Upper lobe of right lung (tissue), 1 donor: ENCODE measurements at places on chromosomes 2 and 18.

- H3K27ac ChIP-seq = no peak overlapping the region
- H3K4me1 ChIP-seq = no peaks in the 10 kb centered on the region
- H3K4me3 ChIP-seq = no peak overlapping the region
- no peaks in the 10 kb centered on the region for H3K36me3 ChIP-seq
- no peak for DNase-seq
Observed at GRCh38 chr2:9889812-9890261, 46.6 kb downstream of the TAF1B start.

DNA sequence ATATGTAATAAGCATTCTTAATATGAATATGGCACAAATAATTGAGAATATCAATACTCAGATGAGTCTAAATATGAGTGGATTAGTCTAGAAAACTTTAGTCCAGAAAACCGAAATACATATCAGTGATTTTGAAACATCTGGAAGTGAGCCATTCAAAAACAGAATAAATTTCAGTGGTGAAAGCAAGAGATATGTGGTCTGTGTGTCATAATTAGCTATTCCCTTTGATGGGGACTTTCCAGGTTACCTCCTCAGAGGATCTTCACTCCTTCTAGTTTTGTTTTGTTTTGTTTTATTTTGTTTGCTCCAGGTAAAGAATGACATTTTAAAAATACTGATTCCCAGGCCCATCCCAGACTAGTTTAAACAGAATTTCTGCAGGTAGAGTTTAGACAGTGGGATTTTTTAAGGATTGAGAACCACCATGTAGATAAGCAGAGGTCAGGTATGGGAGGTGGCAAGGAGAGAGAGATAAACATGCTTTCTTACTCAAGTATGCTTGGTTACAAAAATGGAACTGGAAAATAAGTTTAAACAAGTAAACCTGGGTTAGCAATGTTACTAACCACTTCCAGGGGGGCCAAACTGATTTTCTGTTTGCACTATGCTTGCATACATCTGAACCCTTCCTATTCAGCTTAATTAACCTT lies 70.7 kb downstream of the NABP1 start:
- no peaks in the 10 kb centered on the region for H3K4me1 ChIP-seq
- no peaks in the 10 kb centered on the region for H3K36me3 ChIP-seq
- H3K4me3 ChIP-seq = no peak overlapping the region

GRCh38 chr2:159769147-159769546 lies 28.9 kb downstream of the CD302 start:
- H3K36me3 ChIP-seq = peaks cover 78% of the 10 kb centered on the region
- no peak for DNase-seq
- no peaks in the 10 kb centered on the region for H3K4me1 ChIP-seq

- no peaks in the 10 kb centered on the region for H3K27me3 ChIP-seq
- peak overlapping the region; percentile 24 for H3K27ac ChIP-seq
- DNase-seq = no peak
- H3K4me1 ChIP-seq = peaks cover 11% of the 10 kb centered on the region
- no peaks in the 10 kb centered on the region for H3K36me3 ChIP-seq
- peak overlapping the region; percentile 67 for H3K4me3 ChIP-seq
Observed at GRCh38 chr2:190646780-190647522, 1.9 kb upstream of the NAB1 start.

- no peak within 1 kb of the TSS for H3K27ac ChIP-seq
- peak; percentile 96 for DNase-seq
- peaks cover 14% of the 10 kb centered on the region for H3K4me1 ChIP-seq
- peaks cover 90% of the 10 kb centered on the region for H3K27me3 ChIP-seq
- H3K36me3 ChIP-seq = no peaks in the 10 kb centered on the region
- peak within 1 kb of the TSS; percentile 48 for H3K4me3 ChIP-seq
Observed at GRCh38 chr18:57434536-57435494, at the start of gene ONECUT2. Gene ONECUT2, plus strand, starts transcription at chr18:57435374. Its CDS starts 343 bp downstream, at chr18:57435717.

DNA sequence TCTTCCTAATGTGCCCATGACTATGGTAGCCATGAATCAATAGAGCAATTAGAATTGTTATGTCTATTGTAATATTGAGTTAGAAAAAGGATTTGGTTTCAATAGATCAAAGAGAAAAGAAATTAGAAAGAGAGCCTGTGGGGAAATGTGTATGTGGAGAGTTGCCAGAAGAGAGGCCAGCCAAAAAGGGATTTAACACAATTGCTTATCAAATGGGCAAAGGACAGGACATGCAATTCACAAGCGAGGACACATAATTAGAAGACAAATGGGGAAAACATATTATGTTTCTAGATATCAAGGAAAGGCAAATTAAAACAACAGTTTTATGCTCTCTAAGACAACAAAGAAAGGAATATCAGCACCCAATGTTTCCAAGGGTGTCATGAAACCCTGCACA lies 403.2 kb upstream of the KLHL29 start:
- H3K4me1 ChIP-seq = no peaks in the 10 kb centered on the region
- H3K4me3 ChIP-seq = no peak overlapping the region
- H3K27ac ChIP-seq = no peak overlapping the region
- DNase-seq = no peak

DNA sequence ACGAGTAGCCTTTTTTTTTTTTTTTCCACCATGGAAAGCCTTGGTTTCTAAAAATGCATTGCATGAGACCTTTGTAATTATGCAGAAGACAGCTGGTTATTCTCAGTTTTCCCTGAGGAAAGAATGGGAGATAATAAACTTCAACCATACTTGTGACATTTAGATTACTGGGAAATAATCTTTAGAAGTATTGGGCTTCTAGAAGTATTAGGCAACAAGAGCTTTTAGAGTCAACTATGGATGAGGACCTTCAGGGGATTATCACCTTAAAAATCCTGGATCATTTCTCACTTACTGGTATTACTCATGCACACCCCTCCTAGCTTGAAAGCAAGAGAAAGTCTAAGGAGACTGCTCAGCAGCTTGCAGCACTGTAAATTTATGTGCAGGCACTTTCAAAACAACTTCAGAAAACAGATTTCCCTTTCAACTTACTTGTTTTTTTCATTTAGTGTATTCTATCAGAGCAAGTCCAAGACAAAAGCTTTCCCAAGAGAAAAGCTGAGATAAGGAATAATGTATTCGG lies 175.9 kb downstream of the NRXN1 start:
- no peaks in the 10 kb centered on the region for H3K4me1 ChIP-seq
- no peaks in the 10 kb centered on the region for H3K27me3 ChIP-seq
- H3K27ac ChIP-seq = no peak overlapping the region
- H3K36me3 ChIP-seq = no peaks in the 10 kb centered on the region
- no peak overlapping the region for H3K4me3 ChIP-seq

DNA sequence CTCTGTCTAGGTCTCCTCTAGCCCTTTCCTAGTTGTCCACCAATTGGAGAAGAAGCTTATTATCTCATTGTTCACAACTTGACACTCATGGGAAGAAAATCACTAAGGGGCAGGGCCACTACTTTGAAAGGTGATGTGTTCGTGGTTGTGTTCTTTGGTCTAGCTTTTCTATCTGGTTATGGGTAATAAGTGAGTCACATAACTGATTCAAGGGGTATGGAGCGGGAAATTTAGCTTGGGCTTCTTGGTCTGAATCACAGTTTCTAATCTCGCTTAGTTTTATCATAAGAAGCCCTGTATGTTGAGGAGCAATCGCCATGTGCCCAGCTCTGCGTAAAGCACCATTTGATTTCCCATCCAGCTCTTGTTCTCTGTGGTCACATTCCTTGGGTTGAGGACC lies 18.7 kb upstream of the DYTN start:
- DNase-seq = no peak
- H3K4me1 ChIP-seq = no peaks in the 10 kb centered on the region
- H3K36me3 ChIP-seq = no peaks in the 10 kb centered on the region
- H3K4me3 ChIP-seq = no peak overlapping the region

- peaks cover 5% of the 10 kb centered on the region for H3K4me1 ChIP-seq
- H3K27ac ChIP-seq = no peak overlapping the region
- H3K27me3 ChIP-seq = no peaks in the 10 kb centered on the region
- H3K4me3 ChIP-seq = no peak overlapping the region
Observed at GRCh38 chr2:241950413-241951315, 81.1 kb downstream of the RTP5 start.

- no peak for DNase-seq
- no peaks in the 10 kb centered on the region for H3K36me3 ChIP-seq
- H3K27ac ChIP-seq = no peak overlapping the region
- H3K27me3 ChIP-seq = no peaks in the 10 kb centered on the region
Observed at GRCh38 chr18:77376043-77376732, 126.5 kb downstream of the GALR1 start.

DNA sequence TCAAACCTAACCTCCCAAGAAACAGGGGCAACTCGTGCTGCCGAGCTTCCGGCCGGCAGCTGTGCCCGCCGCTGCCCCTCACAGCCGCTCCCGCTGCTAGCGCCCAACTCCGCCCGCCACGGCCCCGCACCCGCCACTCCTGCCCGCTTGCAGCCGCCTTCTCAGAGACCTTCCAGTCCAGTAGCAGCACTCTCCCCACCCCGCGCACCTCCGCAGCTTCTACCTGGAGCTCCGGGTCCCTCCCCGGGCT lies 722 bp upstream of the C2orf15 start:
- H3K4me3 ChIP-seq = peak overlapping the region; percentile 79
- H3K27ac ChIP-seq = peak overlapping the region; percentile 83
- no peak for DNase-seq
- no peaks in the 10 kb centered on the region for H3K27me3 ChIP-seq

DNA sequence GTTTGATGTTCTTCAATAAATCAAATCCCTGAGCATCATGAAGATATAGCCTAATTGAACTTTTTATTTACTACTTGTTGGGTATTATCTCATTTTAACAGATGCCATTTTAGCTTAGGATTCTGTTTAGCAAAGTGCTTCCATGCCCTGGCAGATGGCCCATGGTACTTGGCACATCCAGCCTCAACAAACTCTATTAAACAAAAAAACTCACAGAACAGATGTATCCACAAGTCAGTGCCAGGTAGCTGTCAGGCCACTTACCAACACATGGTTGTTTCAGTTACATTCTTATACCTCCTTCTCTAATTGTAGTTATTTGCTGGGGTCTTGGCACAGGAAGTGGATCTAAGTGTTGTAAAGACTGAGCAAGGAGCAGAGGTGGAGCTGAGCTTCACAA lies 29.6 kb downstream of the GAD1 start:
- DNase-seq = no peak
- H3K4me1 ChIP-seq = no peaks in the 10 kb centered on the region
- no peaks in the 10 kb centered on the region for H3K27me3 ChIP-seq
- no peak overlapping the region for H3K27ac ChIP-seq
- H3K4me3 ChIP-seq = no peak overlapping the region

- no peak overlapping the region for H3K27ac ChIP-seq
- DNase-seq = no peak
- H3K27me3 ChIP-seq = no peaks in the 10 kb centered on the region
Observed at GRCh38 chr18:32391126-32391525, 79.6 kb downstream of the GAREM1 start.

DNA sequence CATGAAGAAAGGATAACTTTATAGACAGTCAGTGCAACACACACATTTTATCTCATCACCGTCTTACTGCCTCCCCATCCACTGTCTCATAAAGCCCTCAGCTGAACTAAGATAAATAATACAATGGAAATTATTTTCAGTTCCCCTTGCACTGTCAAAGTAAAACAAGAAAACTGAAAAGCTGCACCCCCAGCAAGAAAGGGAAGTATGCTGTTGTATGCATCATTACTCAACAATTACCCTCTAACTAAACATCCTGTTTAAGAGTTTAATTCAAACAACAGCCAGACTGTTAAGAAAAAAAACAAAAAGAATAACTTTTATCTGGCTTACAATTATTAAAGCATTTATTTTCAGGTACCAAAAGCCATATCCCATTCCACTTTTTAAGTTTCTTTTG lies 25.0 kb downstream of the MPPE1 start:
- H3K27me3 ChIP-seq = no peaks in the 10 kb centered on the region
- peaks cover 43% of the 10 kb centered on the region for H3K36me3 ChIP-seq
- no peak overlapping the region for H3K4me3 ChIP-seq
- no peak overlapping the region for H3K27ac ChIP-seq
- no peak for DNase-seq

GRCh38 chr18:74856434-74856833 lies 258.8 kb downstream of the ZNF407 start:
- H3K27ac ChIP-seq = no peak overlapping the region
- H3K4me1 ChIP-seq = no peaks in the 10 kb centered on the region
- no peak overlapping the region for H3K4me3 ChIP-seq
- no peak for DNase-seq
- H3K27me3 ChIP-seq = no peaks in the 10 kb centered on the region
- H3K36me3 ChIP-seq = no peaks in the 10 kb centered on the region

GRCh38 chr2:100161945-100162620 lies 19.7 kb upstream of the AFF3 start:
- DNase-seq = no peak
- no peak overlapping the region for H3K27ac ChIP-seq
- no peaks in the 10 kb centered on the region for H3K36me3 ChIP-seq
- H3K4me3 ChIP-seq = no peak overlapping the region
- no peaks in the 10 kb centered on the region for H3K27me3 ChIP-seq

- H3K4me3 ChIP-seq = no peak overlapping the region
- H3K36me3 ChIP-seq = no peaks in the 10 kb centered on the region
- no peaks in the 10 kb centered on the region for H3K4me1 ChIP-seq
- DNase-seq = no peak
- no peak overlapping the region for H3K27ac ChIP-seq
Observed at GRCh38 chr2:225319872-225320271, 79.6 kb upstream of the NYAP2 start.

- no peaks in the 10 kb centered on the region for H3K27me3 ChIP-seq
- H3K4me3 ChIP-seq = no peak overlapping the region
- H3K27ac ChIP-seq = no peak overlapping the region
- H3K36me3 ChIP-seq = no peaks in the 10 kb centered on the region
- no peak for DNase-seq
- peaks cover 3% of the 10 kb centered on the region for H3K4me1 ChIP-seq
Observed at GRCh38 chr2:98795891-98796676, 65.2 kb upstream of the MGAT4A start.

DNA sequence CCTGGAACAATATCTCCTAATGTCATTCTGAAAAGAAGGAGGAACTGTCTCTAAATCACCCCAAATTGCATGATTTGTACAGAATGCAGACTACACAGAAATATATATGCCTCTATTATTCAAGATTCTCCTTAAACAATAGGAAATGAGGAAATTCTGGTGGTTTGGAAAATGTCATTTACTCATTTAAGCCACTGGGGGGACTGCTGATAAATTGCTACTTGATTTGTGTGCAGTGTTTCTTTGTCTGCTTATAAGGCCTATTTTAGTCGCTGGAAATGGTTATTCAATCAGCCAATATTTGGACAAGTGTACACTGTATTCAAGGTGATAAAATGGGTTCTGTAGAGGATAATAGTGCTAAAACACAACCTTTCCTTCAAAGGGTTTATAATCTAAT lies 801.9 kb upstream of the CELF4 start:
- H3K36me3 ChIP-seq = no peaks in the 10 kb centered on the region
- no peak overlapping the region for H3K27ac ChIP-seq
